ENCODE measurements at places on chromosomes 5 and 9. TPM values are rescaled to one million over a fixed set of nuclear protein-coding genes. Genes with fewer than 3 reads are reported as not detected.

The FOXD4 gene
- total RNA-seq = 0.33 TPM

The AGGF1 gene
- 15.0 TPM for total RNA-seq

The CXCL14 gene
- total RNA-seq = 0.24 TPM

The IL13 gene
- total RNA-seq = not detected

The TMED9 gene
- 275 TPM for total RNA-seq

The FANCG gene
- total RNA-seq = 54.5 TPM

The SLCO6A1 gene
- not detected for total RNA-seq

The OR1Q1 gene
- total RNA-seq = not detected

The TICAM2 gene
- 1.6 TPM for total RNA-seq

Data from A549 treated with Mapracorat at 1 μM for 4 hours (cell line).